Activated CD4-positive, alpha-beta T cell treated with anti-CD3 and anti-CD28 coated beads for 48 hours (primary cell): ENCODE measurements at places on chromosomes 6 and 20.

DNA sequence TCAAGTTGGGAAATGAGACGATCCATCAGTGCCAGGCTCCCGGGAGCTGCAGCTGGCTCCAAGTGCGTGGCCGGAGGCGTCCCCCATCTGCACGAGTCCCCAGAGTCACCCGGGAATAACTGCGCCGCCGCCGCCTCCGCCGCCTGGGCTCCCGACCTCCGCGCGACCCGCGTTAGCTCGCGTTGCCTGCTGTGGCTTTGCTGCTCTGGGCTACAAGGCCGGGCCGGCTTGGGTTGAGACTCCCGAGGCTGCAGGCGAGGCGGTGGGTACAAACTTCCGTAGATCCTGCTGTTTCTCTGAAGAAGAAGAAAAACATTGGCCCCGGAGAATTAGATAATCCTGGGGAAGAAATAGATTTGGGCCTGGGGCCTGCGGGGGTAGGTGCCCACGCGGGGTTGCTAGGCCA, 7.4 kb upstream of the LAMP5 start:
- DNase-seq: no peak

GRCh38 chr6:143677891-143678791, at the start of gene PHACTR2:
Gene PHACTR2 (plus strand): TSS chr6:143677965. CDS start chr6:143678164, 199 bp downstream.
- DNase-seq: peak; percentile 65

GRCh38 chr6:87944541-87944954, 103.1 kb upstream of the SPACA1 start:
- DNase-seq: no peak

GRCh38 chr6:2589171-2589661, 161.5 kb downstream of the MYLK4 start:
- no peak for DNase-seq

DNA sequence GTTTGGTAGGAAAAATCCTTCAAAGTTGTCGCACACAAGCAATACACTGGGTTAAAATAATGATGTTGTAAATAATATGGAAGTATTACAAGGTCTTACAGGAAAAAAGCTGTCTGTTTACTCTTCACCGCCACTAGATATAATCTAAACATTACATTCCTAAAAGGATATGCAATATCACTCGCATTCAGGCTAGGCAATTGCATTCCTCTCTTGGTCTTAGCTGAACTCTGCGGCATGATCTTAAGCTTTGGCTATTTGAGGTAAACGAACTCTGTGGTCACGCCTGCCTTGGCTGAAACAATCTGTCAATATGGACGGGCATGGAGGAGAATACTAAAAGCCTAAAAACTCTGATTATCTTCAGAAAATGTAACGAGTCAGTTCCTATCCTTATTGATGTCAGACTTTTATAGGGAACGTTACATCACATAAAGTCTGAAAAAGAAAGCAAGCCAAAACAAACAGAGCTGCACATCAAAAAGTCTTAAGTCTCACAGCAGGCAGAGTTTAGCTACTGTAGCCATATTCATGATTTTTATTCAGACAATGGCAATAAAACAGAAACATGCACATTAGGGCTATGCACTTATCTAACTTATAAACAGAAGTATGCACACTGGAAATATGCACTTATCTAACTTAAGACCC, 30.8 kb upstream of the FILIP1 start:
- DNase-seq: no peak
